ENCODE measurements at places on chromosomes 4 and X.

DNA sequence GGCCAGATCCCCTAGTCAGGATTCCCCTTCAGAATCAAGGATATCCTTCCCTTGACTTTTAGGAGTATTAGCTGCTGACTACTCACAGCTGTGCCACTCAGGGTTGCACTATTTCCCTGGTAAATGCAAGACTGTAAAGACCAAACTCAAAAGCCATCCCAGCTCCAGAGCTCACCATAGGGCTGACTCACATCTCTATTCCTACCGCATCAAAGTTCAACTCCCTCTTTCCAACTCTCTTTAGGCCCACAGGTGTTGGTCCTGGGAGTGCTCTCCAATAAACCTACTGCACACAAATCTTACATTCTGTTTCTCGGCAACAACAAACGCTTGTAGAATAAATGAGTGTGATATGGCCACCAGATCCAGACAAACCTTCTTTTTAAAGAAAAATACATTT is 109.6 kb downstream of the PPP3CA start:
- DNase-seq: no peak

GRCh38 chrX:1140236-1140681 is 72.2 kb downstream of the CRLF2 start:
- no peak for DNase-seq

DNA sequence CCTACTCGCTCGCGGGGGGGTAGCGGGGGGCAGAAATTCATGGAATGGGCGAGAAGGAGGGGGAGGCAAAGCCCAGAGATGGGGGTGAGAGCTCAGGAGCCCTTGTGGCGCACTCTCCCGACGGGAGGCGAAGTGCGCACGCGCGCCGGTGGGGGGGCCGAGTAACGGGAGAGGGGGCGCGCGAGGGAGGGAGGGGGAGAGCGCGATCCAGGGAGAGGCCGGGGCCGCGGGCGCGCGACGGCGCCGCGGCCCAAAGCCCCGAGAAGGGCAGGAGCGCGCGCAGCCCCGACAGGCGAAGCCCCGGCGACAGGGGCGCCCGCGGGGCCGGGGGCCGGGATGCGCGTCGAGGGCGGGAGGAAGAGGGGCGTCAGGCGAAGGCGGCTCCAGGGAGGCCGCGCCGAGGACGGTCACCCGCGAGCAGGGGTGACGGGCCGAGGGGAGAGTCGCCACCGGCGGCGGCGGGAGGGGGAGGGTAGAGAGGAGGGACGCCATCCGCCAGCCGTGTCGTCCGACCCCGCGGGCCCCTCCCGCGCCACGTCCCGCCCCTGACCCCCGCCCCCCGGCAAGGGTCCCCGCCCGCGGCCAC is 421 bp downstream of the MECP2 start:
- DNase-seq: peak; percentile 83

DNA sequence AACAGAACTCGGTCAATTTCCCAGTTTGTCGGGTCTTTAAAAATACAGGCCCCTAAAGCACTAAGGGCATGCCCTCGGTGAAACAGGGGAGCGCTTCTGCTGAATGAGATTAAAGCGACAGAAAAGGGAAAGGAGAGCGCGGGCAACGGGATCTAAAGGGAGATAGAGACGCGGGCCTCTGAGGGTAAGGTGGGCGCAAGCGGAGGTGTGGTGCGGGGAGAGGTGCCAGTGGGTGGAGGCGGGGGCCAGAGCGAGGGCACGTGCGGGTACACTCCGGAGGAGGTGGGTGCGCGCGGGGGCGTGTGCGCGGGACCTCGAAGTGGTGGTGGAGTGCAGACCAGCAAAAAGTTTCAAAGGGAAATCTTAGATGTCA is 787 bp upstream of the TET2 start:
- no peak for DNase-seq

DNA sequence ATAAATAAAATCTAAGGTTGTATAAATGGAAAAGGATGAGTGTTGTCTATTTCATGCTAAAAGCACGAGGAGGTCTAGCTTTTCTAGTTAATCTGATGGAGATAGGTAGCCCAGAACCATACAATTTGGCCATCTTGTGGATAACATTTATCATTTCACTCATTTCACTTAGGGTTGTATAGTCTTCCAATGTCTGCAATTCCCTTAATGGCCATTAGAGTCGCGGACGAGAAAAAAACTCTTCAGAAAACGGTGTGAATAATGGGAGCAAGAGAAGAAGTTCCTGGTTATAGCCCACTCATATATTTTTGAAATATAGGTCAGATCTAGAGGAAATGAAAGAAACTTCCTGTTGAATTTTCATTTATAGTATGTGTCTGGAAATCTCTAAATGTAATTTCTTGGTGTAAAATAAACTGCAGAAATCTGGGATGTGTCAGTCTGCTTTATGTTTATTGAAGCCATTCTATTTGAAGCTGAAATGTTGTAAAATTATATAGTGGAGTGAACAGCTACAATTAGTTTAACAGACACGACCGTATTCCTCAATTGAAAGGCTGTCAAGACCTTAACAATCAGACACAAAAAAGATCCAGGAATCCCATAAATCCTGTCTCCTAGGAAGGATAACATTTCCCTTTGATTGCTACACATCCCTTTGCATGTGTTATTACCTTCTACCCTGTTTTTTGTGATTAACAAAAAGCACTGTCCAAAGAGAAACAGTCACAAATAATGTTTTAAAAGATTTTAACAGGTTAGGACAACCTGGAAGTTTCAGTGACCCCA is 47.7 kb upstream of the MGST2 start:
- DNase-seq: no peak

DNA sequence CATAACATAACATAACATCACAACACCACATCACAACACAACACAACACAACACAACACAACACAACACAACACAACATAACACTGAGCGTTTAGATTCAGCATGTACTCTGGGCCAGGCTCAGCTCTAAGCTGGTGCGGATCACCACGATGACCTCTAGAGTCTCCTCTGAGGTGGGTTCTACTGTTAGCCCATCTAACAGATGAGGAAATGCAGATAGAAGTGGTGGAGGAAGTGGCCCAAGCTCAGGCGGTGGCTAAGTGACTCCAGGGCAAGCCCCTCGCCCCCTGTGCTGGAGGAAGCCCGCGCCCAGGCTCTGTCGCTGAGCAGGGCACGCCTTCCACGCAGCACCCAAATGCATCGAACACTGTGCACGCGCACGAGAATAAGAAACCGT is 45.3 kb upstream of the CDKN2AIP start:
- no peak for DNase-seq

- DNase-seq: peak; percentile 48
Measured at GRCh38 chrX:123833387-123833786, 26.5 kb upstream of the XIAP start.

DNA sequence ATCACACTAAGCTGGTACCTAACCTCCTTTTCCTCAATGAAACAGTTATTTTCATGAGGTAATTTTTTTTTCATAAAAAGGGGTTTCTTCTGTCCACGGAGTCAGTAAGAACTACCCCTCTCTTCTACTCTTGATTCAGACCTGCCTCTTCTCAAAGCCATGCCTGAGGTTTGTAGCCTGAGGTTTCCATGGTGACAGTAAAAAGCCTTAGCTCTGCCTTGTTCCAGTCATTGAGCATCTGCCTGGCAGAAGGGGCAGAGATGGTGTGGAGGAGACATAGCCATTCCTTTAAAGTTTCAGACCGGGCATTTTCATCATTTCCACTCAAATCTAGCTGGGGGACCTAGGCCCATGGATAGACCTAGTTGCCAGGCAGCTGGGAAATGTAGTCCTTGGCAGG is 135.5 kb downstream of the REPS2 start:
- no peak for DNase-seq

DNA sequence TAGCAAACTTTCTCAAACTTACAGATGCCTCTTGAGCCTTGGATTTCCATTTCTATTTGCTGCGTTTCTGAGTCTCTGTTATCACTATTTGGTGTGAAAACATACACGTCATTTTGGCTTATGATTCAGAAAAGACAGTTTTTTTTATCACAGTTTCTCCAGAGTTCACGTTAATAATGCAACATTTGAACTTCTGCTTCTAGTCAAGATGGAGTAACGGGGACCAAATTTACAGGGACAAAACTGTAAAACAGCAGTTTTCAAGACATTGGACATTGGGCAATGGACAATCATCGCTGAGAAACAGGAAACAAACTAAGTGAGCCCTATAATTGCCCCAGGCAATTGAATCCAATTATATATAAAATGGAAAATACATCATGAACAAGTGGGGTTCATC is 36.2 kb upstream of the TASL start:
- no peak for DNase-seq

DNA sequence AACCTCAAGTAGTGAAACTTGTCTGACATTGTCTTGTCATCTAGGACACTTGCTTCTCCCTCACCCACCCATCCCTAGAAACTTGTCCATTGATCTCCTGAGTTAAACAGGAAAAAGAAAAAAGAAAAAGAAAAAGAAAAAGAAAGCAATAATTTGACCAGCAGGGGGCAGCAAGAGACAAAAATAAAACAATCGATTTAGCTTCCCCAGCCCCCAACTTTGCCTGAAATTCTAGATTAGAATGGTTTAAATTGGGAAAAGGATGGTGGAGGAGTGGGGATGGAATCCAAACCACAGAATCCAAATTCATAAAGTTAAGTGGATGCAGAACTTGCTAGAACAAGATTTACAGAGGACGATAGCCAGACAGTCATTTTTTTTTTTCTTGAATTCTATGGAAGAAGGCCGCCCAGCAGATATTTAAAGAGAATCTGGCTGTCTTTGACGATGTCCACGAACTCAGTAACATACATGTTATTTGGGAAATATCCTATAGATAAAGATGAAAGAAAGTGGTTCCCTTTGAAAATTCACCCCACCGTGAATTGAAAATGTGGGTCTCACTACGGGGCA is 282.9 kb downstream of the USP46 start:
- peak; percentile 57 for DNase-seq

DNA sequence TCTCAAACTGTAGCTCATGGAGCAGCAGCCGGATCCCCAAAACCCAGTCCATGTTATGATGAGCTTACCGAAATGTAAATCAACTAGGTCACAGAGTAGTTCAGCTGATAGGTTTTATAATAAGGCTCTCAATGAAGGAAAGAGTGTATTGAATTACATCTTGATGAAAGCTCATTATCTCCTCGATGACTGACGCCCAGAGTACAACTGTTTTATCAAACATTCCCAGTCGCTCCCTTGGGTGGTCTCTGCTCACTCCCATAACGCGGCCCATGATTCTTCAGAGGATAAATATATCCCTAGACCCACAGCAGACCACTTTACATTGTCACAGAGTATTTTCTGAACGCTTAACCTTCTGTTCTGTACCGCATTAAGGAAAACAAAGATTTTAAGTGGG is 452.3 kb upstream of the GALNT7 start:
- DNase-seq: no peak

GRCh38 chr4:8308856-8309771 is 39.6 kb downstream of the HTRA3 start:
- no peak for DNase-seq

- DNase-seq: peak; percentile 35
Measured at GRCh38 chr4:180828455-180829018, 1414.7 kb upstream of the TENM3 start.

GRCh38 chr4:87092389-87093141 is 127.9 kb downstream of the KLHL8 start:
- peak; percentile 49 for DNase-seq

GRCh38 chr4:173450281-173450680 is 51.4 kb upstream of the SCRG1 start:
- DNase-seq: no peak

- no peak for DNase-seq
Measured at GRCh38 chr4:155578726-155579370, 87.8 kb upstream of the GUCY1A1 start.

- DNase-seq: no peak
Measured at GRCh38 chrX:111386077-111386476, 25.9 kb downstream of the DCX start.

- DNase-seq: no peak
Measured at GRCh38 chr4:118988635-118988972, 100.0 kb downstream of the SYNPO2 start.

GRCh38 chrX:16834806-16835205 is 35.4 kb downstream of the RBBP7 start:
- DNase-seq: no peak

DNA sequence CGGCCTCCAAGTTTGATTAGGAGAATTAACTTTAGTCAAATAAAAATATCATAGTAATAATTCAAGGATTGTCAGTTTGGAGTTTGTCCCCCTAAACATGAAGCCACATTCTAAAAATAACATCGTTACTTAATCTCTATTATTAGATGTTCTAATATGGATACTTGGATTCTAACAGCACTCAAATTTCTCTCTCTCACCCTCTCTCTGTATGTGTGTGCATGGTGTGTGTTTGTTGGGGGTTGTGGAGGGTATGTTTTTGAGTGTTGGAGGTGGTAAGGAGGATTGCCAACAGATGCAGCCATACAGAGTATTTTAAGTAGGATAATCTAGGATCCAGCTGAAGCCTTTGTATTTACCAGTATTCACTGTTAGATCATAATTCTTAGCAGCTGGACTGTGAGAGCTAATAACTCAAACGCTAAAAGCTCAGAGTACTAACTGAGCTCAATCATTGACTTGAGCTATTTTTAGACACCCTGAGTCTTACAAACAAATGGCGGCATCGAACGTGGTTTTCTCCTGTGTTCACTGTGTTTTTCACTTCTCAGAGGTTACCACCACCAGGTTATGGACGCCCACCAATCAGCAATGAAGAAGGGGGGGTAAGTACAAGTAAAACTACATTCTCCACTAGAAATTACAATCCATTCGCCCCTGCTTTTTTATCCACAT is 8.8 kb downstream of the ENAM start:
- no peak for DNase-seq

GRCh38 chr4:156754832-156755570 is 216.6 kb downstream of the PDGFC start:
- DNase-seq: no peak

- DNase-seq: no peak
Measured at GRCh38 chr4:189029976-189030504, 890.8 kb downstream of the TRIML1 start.

DNA sequence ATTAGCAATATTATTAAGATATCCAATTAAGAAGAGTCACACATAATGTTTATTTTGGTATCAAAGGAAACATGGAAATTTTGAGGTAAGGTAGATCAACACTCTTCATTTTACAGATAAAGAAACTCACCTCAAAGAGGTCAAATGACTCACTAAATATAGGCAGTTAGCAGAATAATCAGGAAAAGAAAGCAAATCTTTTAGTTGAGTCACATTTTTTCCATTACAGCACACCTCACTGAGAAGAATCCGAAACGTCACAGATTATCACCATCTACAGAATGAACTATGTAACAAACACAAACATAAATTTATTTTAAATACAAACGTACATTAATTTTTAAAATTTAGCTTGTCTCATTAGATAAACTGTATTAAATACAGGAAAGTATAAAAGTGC is 70.1 kb downstream of the TMEM47 start:
- no peak for DNase-seq

DNA sequence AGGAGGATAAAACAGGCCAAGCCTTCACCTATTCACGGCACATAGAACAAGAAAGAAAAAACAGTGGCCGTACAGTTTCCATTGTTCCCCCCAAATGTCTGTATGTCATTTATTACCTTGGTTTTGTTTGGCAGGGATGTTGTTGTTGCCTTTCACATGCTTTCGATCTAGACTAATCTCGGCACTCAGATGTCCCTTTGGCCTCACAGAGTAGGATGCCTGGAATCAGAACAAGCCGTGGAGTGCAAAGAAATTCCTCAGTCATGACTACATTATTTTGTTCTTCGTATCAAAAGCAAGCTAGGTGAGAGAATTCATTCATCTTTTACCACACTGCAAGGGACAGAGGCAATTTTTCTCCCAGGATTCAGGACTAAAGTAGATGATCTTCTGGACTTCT is 106.9 kb downstream of the SMIM20 start:
- no peak for DNase-seq

GRCh38 chr4:142043509-142043908 is 407.1 kb downstream of the IL15 start:
- DNase-seq: no peak
